ENCODE measurements at places on chromosomes 6 and 20. TPM values are rescaled to one million over a fixed set of nuclear protein-coding genes. Genes with fewer than 3 reads are reported as not detected.

DNA sequence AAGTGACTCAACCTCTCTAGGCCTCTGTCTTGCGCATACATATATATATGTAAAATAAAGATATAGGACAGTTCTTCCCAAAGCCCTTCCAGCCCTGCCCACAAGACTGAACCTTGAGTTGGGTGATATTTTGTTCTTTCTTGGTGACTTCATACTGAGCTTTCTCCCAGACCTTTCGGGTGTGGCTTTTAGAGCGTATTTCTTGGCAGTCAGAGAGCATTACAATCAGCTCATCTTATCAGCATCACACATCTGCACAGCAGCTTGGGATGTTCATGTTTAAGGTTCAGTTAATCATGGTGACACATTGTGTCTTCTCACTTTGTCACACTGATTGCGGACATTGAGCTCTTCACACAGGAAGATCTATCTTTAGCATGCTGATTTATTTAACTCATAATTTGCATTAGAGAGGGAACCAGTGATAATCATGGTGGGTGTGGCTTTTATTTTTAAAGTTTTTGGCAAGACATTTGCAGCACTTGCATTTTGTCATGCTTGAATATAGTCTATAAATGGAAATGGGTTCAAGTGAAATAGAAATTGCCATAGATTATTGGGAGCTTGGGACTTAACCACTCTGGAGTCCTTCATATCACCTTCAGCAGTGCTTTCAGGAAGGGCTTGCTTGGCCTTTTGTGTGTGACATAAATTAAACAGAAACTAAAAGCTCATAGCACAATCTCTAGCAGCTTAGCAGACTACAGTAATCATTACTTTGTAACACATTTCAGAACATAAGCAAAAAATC, 8.3 kb downstream of the KIF3B start:
- peaks cover 13% of the 10 kb centered on the region for H3K4me1 ChIP-seq
- DNase-seq: peak; percentile 72
- H3K36me3 ChIP-seq: no peaks in the 10 kb centered on the region

- H3K27ac ChIP-seq: peak overlapping the region; percentile 83
- H3K4me1 ChIP-seq: peaks cover 64% of the 10 kb centered on the region
- H3K36me3 ChIP-seq: no peaks in the 10 kb centered on the region
- no peaks in the 10 kb centered on the region for H3K27me3 ChIP-seq
- DNase-seq: no peak
Measured at GRCh38 chr6:37992749-37993148, 173.2 kb downstream of the ZFAND3 start.

GRCh38 chr6:40755046-40755681, 168.0 kb upstream of the LRFN2 start:
- H3K4me1 ChIP-seq: peaks cover 10% of the 10 kb centered on the region
- H3K27ac ChIP-seq: peak overlapping the region; percentile 37
- no peaks in the 10 kb centered on the region for H3K36me3 ChIP-seq

DNA sequence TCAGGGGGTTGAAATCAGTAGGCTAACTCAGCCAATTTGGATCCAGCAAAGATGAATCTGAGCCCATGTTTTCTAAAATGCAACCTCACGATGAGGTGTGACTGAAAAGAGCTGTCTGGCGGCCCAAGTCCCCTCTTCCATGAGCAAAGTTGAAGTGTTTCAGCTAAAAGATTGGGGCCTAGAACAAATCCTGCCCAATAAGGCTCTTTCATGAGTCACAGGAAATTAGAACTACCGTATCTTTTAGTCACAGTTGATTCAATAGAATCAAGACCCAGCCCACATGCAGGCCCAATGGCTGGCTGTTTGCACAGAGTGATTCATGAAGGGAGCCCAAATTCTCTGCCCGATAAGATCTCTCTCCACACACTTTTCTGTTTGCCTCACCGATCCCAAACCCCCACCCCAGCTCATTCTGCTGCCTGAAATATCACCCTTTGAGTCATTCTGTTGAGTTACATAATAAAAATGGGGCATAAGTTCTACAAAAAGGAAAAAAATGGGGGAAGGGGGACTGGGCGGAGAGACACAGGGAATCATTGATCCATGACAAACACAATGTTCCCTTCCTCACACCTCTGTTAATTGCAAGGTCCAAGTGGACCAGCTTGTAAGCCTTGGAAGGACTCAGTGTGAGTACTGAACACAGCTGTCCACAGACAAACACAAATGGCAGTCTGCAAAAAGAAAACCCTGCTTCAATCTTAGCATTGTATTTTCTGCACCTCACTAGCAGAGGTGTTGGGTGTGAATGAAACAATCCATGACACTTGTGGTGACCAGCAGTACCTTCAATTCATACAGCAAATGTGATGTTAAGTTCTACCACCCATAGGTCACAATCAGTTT, 13.8 kb downstream of the FOXQ1 start:
- peak; percentile 97 for DNase-seq
- H3K4me3 ChIP-seq: peak overlapping the region; percentile 33
- peaks cover 41% of the 10 kb centered on the region for H3K4me1 ChIP-seq
- H3K27me3 ChIP-seq: no peaks in the 10 kb centered on the region
- no peaks in the 10 kb centered on the region for H3K36me3 ChIP-seq
- peak overlapping the region; percentile 55 for H3K27ac ChIP-seq

DNA sequence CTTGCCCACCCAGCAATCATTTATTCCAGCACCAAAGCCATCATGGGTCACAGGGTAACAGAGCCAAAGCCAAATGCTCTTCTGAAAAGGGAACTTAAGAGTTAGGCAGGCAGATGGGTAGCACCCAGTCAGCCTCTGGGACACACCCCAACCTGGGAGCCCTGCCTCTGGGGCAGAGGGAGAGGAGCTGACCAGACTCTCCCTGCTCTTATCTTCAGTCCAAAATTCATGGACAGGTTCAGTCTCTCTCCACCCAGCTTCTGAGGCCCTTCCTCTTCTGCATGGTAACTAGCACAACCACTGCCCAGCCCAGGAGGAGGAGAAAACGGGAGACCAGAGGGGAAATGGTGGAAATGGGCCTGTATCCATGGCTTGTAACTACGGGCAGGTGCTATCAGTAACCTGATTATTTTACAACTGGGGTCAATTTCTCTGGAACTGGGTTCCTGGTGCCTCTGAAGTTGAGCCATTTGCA, 105.4 kb downstream of the NOL4L start:
- no peak for DNase-seq
- no peaks in the 10 kb centered on the region for H3K27me3 ChIP-seq
- no peak overlapping the region for H3K27ac ChIP-seq
- H3K4me3 ChIP-seq: no peak overlapping the region

GRCh38 chr6:110545081-110545872, 68.9 kb upstream of the SLC22A16 start:
- H3K4me3 ChIP-seq: no peak overlapping the region
- H3K27ac ChIP-seq: no peak overlapping the region
- DNase-seq: no peak
- peaks cover 33% of the 10 kb centered on the region for H3K4me1 ChIP-seq
- no peaks in the 10 kb centered on the region for H3K36me3 ChIP-seq

- H3K27me3 ChIP-seq: peaks cover 13% of the 10 kb centered on the region
- H3K27ac ChIP-seq: no peak overlapping the region
- no peaks in the 10 kb centered on the region for H3K36me3 ChIP-seq
- H3K4me3 ChIP-seq: no peak overlapping the region
Measured at GRCh38 chr20:60097285-60097684, 139.1 kb downstream of the CDH26 start.

- no peaks in the 10 kb centered on the region for H3K36me3 ChIP-seq
- DNase-seq: peak; percentile 27
- no peak overlapping the region for H3K4me3 ChIP-seq
- no peaks in the 10 kb centered on the region for H3K4me1 ChIP-seq
- no peak overlapping the region for H3K27ac ChIP-seq
- H3K27me3 ChIP-seq: no peaks in the 10 kb centered on the region
Measured at GRCh38 chr6:137978252-137978896, 111.3 kb downstream of the TNFAIP3 start.

- DNase-seq: peak; percentile 14
- H3K27ac ChIP-seq: no peak overlapping the region
- H3K4me3 ChIP-seq: no peak overlapping the region
- 0 out of 2 replicates have a peak, but pooled peaks cover 9% of the 10 kb centered on the region for H3K4me1 ChIP-seq
Measured at GRCh38 chr6:14177413-14178082, 60.0 kb downstream of the CD83 start.

GRCh38 chr6:28941684-28942448, 18.1 kb upstream of the TRIM27 start:
- no peaks in the 10 kb centered on the region for H3K4me1 ChIP-seq
- H3K27ac ChIP-seq: peak overlapping the region; percentile 59

DNA sequence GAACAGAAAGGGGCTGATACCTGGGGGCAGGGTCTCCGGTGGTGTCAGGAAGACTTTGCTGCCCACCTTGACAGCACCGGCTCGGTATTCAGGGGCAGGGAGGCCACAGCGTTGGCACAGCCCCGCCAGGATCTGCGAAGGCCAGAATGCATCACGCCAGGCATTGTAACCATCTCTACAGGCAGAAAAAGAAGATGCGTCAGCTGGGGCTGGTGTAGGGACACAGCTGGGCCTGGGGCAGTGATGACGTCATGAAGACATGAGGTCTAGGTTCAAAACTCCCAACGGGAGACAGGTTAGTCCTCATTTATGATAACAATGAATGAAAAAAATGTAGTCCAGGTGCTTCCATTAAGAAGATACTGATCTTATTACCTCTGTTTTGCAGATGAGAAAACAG, 22.0 kb downstream of the ERGIC3 start:
- H3K27ac ChIP-seq: no peak overlapping the region
- no peaks in the 10 kb centered on the region for H3K36me3 ChIP-seq
- no peak for DNase-seq

GRCh38 chr6:11069760-11070159, 23.9 kb upstream of the SMIM13 start:
- H3K27ac ChIP-seq: no peak overlapping the region
- H3K4me3 ChIP-seq: no peak overlapping the region

DNA sequence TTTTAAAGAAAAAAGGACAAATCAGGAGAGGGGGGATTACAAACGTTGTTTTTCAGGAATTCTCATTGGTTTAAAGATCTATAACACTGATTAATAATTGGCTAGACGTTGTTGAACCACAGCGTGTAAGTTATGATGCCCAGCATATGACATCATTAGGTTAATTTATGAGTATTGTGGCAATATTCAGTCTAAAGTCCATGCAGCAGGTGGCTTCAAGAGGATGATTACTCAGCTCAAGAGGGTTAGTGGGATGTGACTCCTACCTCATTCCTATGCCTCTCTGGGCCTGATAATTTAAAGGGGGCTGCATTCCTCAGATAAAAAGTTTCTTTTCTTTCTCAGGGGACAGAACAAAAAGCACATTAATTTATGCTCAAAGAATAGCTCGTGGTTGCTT, 1309.0 kb downstream of the EPHA7 start:
- no peak overlapping the region for H3K27ac ChIP-seq
- H3K4me1 ChIP-seq: no peaks in the 10 kb centered on the region
- no peaks in the 10 kb centered on the region for H3K36me3 ChIP-seq
- H3K27me3 ChIP-seq: no peaks in the 10 kb centered on the region

- no peaks in the 10 kb centered on the region for H3K4me1 ChIP-seq
- H3K27me3 ChIP-seq: no peaks in the 10 kb centered on the region
- DNase-seq: no peak
- no peak overlapping the region for H3K4me3 ChIP-seq
- H3K27ac ChIP-seq: no peak overlapping the region
Measured at GRCh38 chr6:115540077-115540869, 520.4 kb downstream of the FRK start.

GRCh38 chr6:156953479-156954146, 176.4 kb downstream of the ARID1B start:
- no peaks in the 10 kb centered on the region for H3K27me3 ChIP-seq
- peaks cover 40% of the 10 kb centered on the region for H3K4me1 ChIP-seq
- DNase-seq: peak; percentile 98
- H3K4me3 ChIP-seq: peak overlapping the region; percentile 52

DNA sequence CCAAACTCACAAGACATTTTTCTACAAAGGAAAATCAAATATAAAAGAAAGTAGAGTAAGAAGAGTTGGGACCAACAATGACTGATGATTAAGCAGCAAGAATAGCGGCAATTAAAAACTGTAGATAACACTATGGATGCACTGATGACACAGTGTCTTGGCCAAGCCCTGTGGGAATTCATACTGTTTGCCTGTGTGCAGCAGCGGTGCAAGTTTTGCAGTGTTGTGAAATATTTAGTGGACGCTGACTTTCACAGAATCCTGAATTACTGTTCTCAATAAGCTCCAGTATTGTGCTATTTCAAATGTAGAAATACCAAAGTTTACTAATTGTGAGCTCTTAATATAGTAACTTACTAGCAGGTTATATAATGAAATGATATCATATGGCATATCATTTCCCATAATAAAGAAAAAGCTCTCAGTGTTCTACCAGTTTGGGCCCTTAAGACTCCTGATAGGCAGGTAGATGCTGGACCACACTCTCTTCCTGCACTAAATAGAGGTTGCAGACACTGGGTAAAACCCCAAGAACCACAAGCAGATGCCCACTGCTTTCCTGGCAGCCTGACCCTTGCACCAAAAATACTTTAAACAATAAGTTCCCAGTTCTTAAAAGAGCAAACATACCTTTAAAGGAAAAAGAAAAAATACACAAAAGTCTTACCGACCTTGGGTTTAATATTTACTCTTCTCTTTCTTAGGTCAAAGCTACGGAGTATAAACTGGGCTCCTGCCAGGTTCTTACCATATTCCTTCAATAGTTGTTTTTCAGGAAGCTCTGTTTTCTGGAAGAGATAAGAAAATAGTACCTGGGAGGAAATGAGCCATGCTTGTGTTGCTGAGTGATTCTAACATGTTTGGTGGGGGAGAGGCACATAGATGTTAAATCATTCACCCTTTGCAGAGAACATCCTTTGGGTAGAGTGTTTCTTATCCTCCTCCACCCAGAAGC, 41.6 kb downstream of the ANKEF1 start:
- H3K27me3 ChIP-seq: no peaks in the 10 kb centered on the region
- no peaks in the 10 kb centered on the region for H3K36me3 ChIP-seq
- peaks cover 27% of the 10 kb centered on the region for H3K4me1 ChIP-seq
- H3K27ac ChIP-seq: no peak overlapping the region
- no peak overlapping the region for H3K4me3 ChIP-seq
- DNase-seq: no peak

- no peak for DNase-seq
- H3K4me3 ChIP-seq: no peak overlapping the region
- no peak overlapping the region for H3K27ac ChIP-seq
- H3K36me3 ChIP-seq: no peaks in the 10 kb centered on the region
- peaks cover 28% of the 10 kb centered on the region for H3K4me1 ChIP-seq
Measured at GRCh38 chr6:136093835-136094234, 156.3 kb downstream of the MTFR2 start.

- no peaks in the 10 kb centered on the region for H3K4me1 ChIP-seq
- no peaks in the 10 kb centered on the region for H3K27me3 ChIP-seq
- no peak for DNase-seq
- no peaks in the 10 kb centered on the region for H3K36me3 ChIP-seq
- no peak overlapping the region for H3K4me3 ChIP-seq
- no peak overlapping the region for H3K27ac ChIP-seq
Measured at GRCh38 chr6:6470123-6470522, 118.4 kb upstream of the LY86 start.

- H3K27ac ChIP-seq: no peak overlapping the region
- no peaks in the 10 kb centered on the region for H3K4me1 ChIP-seq
- no peaks in the 10 kb centered on the region for H3K36me3 ChIP-seq
- no peak overlapping the region for H3K4me3 ChIP-seq
- no peak for DNase-seq
- H3K27me3 ChIP-seq: peaks cover 9% of the 10 kb centered on the region
Measured at GRCh38 chr6:29861521-29862255, 34.1 kb downstream of the HLA-G start.

- H3K27me3 ChIP-seq: no peaks in the 10 kb centered on the region
- H3K4me3 ChIP-seq: no peak overlapping the region
- H3K27ac ChIP-seq: peak overlapping the region; percentile 61
- no peaks in the 10 kb centered on the region for H3K36me3 ChIP-seq
- peak; percentile 38 for DNase-seq
Measured at GRCh38 chr6:57303931-57304681, 13.3 kb upstream of the PRIM2 start.

Gene BPIFB2
- not detected for total RNA-seq

Gene NOX3
- total RNA-seq: not detected

Gene GSTA2
- total RNA-seq: 0.11 TPM

Gene GABRR2
- not detected for total RNA-seq

Gene MDFI
- total RNA-seq: 1.4 TPM
